Keratinocyte (primary cell): ENCODE measurements at places on chromosomes 2 and 18. TPM values are rescaled to one million over a fixed set of nuclear protein-coding genes. Genes with fewer than 3 reads are reported as not detected.

The NCL gene
- 103 to 247 TPM (median 123 TPM) in 3 replicates for polyA plus RNA-seq

DNA sequence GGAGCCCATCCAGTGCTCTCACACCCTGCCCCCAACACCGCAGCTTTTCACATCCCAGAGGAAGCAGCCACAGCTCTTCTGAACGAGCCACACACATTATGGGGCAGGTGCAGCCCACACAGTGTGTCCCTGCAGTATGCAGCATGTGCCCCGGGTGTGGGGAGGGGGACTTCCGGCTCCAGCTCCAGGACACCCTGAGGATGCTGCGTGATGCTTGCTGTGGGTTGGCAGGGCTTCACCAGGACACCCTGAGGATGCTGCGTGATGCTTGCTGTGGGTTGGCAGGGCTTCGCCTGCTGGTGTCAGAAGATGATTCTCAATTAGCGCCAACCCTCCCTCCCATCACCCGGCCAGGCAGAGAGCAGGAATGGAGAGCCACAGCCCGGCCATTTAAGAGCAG is 193.9 kb downstream of the EIPR1 start:
- no peak for DNase-seq
- no peaks in the 10 kb centered on the region for H3K27me3 ChIP-seq
- H3K4me3 ChIP-seq, result no peak overlapping the region
- no peaks in the 10 kb centered on the region for H3K36me3 ChIP-seq
- H3K27ac ChIP-seq, result no peak overlapping the region

DNA sequence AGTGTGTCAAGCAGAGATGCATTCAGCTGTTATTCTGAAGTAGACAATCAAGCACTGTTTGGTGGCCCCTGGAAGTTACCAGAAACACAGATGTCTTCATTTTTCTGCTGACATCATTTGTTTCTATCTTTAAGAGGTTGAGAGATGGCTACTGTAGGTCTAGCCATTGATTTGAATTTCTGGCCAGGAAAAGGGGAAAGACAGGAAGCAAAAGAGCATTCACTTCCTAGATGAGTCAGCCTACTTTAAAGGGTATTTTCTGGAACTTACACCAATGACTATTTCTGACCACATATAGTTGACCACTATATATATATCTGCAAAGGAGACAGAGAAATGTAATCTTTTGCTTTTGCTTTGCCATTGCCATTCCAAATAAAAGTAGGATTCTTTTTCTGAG is 900.1 kb upstream of the SOX11 start:
- H3K27ac ChIP-seq, result no peak overlapping the region
- no peak for DNase-seq
- no peak overlapping the region for H3K4me3 ChIP-seq
- H3K36me3 ChIP-seq, result no peaks in the 10 kb centered on the region

The ASXL3 gene
- 0.01 TPM in 1 of 3 replicates, not detected in the others for polyA plus RNA-seq

The AMER3 gene
- not detected in 3 replicates for polyA plus RNA-seq
